ENCODE measurements at places on chromosomes 12 and 14. TPM values are rescaled to one million over a fixed set of nuclear protein-coding genes. Genes with fewer than 3 reads are reported as not detected.

- DNase-seq = no peak
Observed at GRCh38 chr12:52561880-52562449, 9.0 kb upstream of the KRT71 start.

- peak; percentile 73 for DNase-seq
Observed at GRCh38 chr14:70641548-70642302, at the start of gene TTC9. Gene TTC9 (plus strand): TSS chr14:70641916. CDS start chr14:70642130, 214 bp downstream.

Gene KRT7
- not detected for total RNA-seq

Gene OVCH1
- 0.24 TPM for total RNA-seq

DNA sequence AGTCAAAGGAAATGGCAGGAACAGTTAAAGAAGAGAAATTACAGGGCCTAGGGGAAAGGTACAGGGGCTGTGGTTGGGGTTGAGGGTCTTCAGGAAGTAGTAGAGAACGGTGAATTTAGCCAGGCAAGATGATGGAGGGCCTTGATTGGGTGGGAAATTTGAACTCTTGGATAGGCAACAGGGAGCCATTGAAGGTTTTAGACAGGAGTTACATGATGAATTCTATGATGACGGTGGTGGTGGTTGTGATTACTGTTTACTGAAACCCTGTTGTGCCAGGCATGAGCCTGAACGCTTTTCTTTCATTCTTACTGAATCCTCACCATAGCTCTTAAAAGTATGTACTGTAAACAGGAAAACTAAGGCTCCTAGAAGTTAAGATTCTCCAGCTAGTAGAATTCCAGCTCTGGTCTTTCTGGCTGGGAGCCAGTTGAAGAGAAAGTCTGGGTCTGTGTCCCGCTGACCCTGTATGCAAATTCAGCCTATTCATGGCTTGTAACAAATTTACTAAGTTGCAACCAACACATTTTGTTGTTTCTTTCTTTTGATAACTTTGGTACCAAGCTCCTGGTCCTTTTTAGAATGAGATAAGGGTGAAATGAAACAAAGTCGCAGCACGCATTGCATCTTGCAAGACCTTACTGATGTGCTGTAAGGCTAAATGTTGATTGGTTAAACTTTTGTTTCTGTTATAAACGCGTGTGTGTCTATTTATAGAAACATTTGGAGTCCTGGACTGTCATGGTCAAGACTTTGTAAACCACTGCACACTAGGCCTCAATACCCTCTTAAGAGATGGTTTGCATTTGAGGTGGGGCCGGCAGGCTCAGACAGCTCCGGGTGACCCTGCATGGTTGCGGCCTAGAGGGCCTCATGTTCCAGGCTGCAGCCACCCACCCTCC is 6.0 kb downstream of the ORAI1 start:
- no peak for DNase-seq

Gene TSPAN19
- total RNA-seq = 0.49 TPM

- no peak for DNase-seq
Observed at GRCh38 chr14:94572637-94573303, 8.5 kb upstream of the SERPINA5 start.

DNA sequence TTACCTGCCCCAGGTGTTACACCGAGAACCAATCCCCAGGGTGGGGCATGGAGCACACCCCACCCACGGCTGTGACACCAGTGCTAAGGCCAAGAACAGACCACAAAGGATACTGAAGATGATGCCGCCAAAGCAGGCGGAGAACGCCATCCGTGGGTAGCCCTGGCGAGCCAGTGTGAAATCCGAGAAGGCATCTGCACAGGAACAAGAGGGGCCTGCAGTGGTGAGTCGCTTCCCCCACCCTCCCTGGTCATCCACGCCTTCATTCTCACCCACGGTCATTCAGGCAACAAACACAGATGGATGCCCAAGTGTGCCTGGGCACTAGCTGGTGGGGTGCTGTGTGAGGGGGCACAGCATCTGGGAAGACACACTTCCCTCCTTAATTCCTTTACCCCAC is 28.5 kb downstream of the SLC8B1 start:
- no peak for DNase-seq

GRCh38 chr12:122505419-122506051 is 4.8 kb upstream of the ZCCHC8 start:
- no peak for DNase-seq

DNA sequence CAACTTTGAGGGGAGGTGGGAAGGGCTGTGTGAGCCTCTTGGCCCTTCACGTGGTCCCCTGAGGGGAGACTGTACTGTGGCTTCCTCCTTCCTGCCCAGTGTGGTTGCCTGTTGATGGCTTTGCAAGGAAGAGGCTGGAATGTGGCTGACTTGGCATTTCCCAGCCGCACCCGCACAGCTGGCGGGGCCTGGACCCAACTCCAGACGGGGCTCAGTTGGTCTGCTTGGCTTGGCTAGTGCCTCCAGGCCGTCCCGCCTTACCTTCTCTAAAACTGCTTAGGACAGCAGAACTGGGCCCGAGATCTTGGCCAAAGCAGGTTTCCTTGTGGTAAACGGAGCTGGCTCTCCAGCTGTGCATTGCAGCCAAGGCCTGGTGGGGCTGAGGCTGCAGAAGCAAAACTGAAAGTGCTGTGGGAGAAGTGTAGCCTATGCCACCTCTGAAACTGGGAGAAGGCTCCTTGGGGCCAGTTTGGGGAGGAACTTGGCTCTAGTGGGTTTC is 139.5 kb downstream of the SMOC1 start:
- no peak for DNase-seq

DNA sequence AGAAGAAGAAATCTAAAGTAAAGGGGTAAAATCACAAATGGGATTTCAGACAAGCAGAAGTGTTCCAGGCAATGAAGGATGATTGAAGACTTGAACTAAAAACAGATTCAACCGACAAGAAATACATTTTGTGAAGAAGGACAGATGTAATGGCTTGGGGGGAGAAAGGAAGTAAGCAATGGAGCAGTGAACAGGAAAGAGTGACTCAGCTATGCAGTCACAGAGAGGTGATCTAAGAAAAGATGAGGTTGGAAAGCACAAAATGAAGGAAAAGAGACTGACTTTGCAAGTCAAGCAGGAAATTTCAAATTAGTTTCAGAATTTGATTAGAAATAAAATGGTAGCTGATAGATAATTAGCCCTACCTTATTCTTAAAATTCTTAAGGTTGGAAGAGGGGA is 66.5 kb downstream of the PUS7L start:
- no peak for DNase-seq

- no peak for DNase-seq
Observed at GRCh38 chr14:105047283-105048016, 17.8 kb downstream of the GPR132 start.

- DNase-seq = no peak
Observed at GRCh38 chr12:92216092-92216491, 70.4 kb upstream of the BTG1 start.

Gene CTSG
- 2.6 TPM for total RNA-seq

Gene PPFIA2
- 0.35 TPM for total RNA-seq

Gene TSPAN11
- 1.5 TPM for total RNA-seq

- DNase-seq = no peak
Observed at GRCh38 chr12:48078901-48079300, 27.0 kb downstream of the SENP1 start.

GRCh38 chr14:68637106-68638021 is 155.5 kb downstream of the ZFP36L1 start:
- DNase-seq = no peak

DNA sequence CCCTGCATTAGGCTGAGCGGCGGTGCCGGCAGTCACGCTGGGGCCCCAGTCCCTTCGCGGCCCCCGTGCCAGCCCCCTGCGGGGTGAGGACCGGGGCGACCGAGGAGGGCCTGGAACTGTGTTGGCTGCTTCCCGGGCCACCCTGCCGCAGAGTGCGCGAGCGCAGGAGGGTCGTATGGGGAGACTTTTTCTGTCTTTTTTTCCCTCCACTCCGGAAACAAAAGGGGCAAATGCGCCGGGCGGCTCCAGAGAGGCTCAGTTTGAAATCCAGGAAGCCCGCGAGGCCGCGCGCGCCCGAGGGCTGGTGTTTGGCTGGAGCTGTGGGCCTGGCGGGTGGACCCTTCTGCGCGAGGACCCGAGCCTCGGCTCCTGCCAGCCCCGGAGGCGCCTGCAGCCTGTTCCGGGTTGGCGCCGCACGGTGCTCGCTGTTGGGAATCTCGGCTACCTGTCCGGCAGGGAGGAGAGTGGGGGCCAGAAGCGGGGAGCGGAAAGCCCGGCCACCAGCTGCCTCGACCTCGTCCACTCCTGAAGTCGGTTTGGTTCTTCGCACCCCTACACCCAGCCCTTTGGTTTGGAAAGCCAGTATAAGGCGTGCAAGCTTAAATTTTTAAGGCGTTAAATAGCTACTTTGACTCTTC is 638 bp downstream of the PLEKHG3 start:
- DNase-seq = peak; percentile 83

- DNase-seq = no peak
Observed at GRCh38 chr14:91103116-91103515, 10.8 kb upstream of the DGLUCY start.

DNA sequence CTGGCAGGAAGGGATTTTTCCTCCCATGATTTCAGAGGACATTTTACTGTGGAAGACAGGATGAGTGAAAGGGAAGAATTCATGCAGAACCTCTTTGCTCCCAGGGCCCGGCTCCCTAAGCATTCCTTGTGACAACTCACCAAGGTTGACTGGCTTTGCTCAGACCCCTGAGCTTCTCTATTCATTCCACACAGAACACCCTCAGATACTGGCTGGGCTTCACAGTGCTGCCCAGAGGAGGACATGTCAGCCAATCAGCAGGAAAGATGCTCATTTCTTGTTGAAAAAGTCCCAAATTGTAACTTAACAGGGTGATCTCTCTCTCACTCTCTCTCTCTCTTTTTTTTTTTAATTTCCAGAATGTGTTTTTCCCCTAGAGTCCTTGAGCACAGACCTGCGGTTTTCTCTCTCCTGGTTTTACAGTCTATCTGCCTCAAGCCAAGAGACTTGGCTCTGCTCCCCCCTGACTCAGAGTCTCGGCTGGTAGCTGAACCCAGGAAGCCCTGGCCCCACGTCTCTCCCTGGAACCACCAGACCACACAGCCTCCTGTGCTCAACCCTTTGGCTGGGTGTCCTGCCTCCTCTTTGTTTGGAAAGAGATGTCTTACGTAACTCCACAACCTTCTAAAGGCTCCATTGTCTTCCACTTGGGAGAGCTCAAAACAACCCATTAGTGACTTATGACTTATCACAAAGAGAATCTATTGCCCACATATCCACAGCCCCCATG is 43.9 kb downstream of the SSPN start:
- DNase-seq = no peak

GRCh38 chr12:76547526-76547925 is 12.0 kb downstream of the OSBPL8 start:
- DNase-seq = no peak

DNA sequence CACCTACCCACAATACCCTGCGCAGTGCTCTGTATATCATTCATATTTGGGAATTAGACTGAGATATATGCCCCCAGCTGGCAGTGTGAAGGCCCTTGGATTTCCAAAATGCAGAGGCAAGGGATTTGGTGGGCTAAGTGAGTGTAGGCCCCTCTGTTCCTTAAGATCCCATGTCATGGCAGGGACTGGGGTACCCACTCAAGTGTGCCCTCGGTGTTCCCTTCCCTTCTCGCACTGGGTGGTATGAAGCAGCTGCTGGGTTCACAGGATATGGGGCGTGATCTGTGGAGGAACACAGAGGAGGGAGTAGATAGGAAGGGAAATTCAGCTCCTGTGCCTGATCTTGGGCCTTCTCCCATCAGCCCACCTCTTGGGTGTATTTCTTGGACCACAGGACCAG is 63.1 kb upstream of the VASH1 start:
- no peak for DNase-seq

Gene CEBPE
- total RNA-seq = not detected

- DNase-seq = no peak
Observed at GRCh38 chr12:93397412-93397811, 19.7 kb downstream of the NUDT4 start.

- peak; percentile 94 for DNase-seq
Observed at GRCh38 chr12:53452159-53453077, 516 bp downstream of the PCBP2 start.

Gene TCL1B
- not detected for total RNA-seq

Gene SSTR1
- 0.51 TPM for total RNA-seq

Data from Right ventricle myocardium inferior (tissue), 1 donor.